ENCODE measurements at places on chromosomes 6 and 20. TPM values are rescaled to one million over a fixed set of nuclear protein-coding genes. Genes with fewer than 3 reads are reported as not detected.

LEMD2 gene
- 59.5 TPM for polyA plus RNA-seq

SOX18 gene
- not detected for polyA plus RNA-seq

- DNase-seq: no peak
Measured at GRCh38 chr20:11832851-11833250, 84.8 kb upstream of the BTBD3 start.

GRCh38 chr6:93568169-93568568, 148.8 kb upstream of the EPHA7 start:
- DNase-seq: no peak

DNA sequence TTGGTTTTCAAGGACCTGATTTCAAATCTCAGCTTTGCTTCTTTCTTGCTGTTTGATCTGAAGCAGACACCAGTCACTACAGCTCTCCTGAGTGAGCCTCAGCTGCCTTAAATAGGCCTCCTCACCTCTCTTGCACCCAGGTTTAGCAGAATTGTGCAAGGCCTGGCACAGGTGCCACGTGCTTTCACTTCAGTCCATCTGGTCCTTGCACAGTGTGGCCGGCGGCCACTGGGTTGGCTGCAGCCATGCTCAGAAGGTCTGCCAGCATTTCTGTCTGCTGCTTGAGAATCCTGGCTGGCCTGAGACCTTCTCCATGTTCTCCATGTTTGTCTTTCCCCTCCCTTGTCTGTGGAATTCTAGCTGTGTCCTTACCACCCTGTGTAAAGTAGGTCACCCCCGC, 14.5 kb upstream of the DAAM2 start:
- DNase-seq: no peak

GRCh38 chr6:18004256-18004985, 17.0 kb upstream of the KIF13A start:
- DNase-seq: no peak
